ENCODE measurements at places on chromosomes 12 and 14. TPM values are rescaled to one million over a fixed set of nuclear protein-coding genes. Genes with fewer than 3 reads are reported as not detected.

Gene BDKRB2
- total RNA-seq, result 0.40 TPM

- peak; percentile 48 for DNase-seq
Measured at GRCh38 chr12:56990648-56991318, 15.6 kb downstream of the ZBTB39 start.

DNA sequence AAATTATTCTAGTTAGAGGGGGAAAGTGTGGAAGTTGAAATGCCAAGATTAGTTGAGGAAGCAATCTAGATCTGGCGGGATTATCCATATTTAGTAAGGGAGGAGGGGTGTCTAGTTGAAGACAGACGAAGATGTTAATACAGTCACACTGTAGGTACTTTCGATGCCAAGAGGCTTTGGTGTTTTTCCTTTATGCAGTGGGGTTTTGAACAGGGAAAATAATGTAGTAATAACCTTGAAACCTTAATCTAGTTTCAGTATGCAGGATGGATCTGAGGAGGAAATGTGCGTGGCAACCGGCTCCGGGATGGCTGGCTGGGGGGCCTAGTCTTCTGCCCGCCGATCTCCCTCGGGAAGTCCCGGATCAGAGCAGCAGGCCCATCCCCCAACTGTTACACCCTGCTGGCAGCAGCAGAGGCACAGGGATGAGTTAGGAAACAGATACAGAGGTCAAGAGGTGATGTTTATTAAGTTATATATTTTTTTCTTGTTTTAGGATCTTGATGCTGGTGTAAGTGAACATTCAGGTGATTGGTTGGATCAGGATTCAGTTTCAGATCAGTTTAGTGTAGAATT is 27.4 kb downstream of the MDM2 start:
- no peak for DNase-seq

GRCh38 chr12:31026202-31026601 is 47.5 kb upstream of the DDX11 start:
- peak; percentile 34 for DNase-seq

DNA sequence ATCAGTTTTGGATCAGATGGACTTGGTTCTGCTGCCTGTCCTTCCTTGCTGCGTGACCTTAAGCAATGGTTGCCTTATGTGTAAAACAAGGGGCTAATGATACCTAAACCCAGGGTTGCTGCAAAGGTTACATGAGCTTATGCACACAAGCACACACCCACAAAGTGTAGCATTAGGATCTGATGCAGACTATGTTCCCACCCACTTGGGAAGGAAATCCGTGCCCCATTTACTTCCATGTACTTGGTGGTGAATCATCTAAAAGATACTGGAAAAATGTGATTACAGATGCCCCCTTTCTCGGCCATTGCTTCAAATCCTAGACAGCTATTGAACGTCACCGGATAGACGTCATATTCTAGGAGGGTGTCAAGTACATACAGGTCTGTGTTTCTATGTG is 87.1 kb downstream of the PRKCH start:
- no peak for DNase-seq

Gene INHBC
- not detected for total RNA-seq
